Activated T-cell treated with anti-CD3 and anti-CD28 coated beads for 48 hours (primary cell): ENCODE measurements at places on chromosomes 11 and 22.

DNA sequence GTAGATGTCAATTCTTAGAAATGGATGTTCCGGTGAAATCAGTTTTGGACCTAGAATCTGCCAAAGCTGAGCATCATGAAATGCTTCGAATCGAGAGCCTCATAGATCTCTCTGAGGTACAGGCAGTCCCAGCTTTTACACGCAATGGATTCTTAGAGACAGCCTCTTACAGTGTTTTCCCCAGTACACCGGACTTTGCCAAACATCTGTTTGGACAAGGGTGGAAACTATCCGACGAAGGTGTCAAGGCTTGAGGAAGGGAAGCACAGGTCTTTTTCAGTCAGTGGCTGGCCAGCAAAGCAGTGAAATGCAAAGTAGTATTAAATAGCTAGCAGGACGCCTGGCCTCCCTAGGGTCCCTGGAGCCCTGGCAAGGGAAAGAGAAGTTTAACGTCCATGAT, 4.9 kb downstream of the GRK3 start:
- DNase-seq: no peak

GRCh38 chr11:71580057-71581003, 2.3 kb downstream of the KRTAP5-11 start:
- peak; percentile 14 for DNase-seq

- peak; percentile 17 for DNase-seq
Observed at GRCh38 chr22:26592421-26592891, 2.5 kb upstream of the TPST2 start.

GRCh38 chr11:130190371-130190881, 30.8 kb downstream of the ST14 start:
- DNase-seq: no peak

- DNase-seq: no peak
Observed at GRCh38 chr11:24163146-24163545, 333.7 kb upstream of the LUZP2 start.

DNA sequence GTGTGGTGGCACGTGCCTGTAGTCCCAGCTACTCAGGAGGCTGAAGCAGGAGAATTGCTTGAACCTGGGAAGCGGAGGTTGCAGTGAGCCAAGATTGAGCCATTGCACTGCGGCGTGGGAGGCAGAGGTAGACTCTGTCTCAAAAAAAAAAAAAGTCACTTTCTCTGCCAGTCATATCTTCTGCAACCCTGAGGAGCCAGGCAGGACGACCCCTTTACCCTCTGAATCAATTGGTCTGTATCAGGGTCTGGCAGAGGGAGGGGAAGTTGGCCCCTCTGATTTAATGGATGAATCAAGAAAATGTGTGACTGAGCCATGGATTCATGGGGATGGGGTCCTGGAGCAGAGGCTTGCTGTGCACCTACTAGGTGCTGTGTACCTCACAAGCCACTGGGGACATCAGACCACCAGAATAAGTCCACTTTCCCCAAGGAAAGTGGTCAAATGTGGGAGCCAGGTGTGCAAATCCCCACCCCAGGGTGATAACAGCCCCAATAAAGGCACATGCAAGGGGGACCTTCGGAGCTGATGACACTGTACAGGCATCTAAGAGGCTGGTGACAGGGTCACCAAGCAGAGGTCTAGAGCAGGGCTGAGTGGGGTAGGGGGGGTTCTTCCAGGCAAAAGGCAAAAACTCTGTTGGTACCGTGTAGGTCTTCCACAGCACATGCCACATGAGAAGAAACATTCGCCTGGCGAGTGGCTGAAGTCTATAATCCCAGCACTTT, 29.0 kb downstream of the TXN2 start:
- no peak for DNase-seq
